Left lung (tissue), 14 donors: ENCODE measurements at places on chromosomes 5 and 9.

GRCh38 chr5:91219803-91220371, 163.2 kb downstream of the ARRDC3 start:
- DNase-seq: no peak

GRCh38 chr5:140673187-140673976, at the start of gene DND1:
Gene DND1, minus strand, starts transcription at chr5:140673576. Its CDS starts 34 bp downstream, at chr5:140673542.
- DNase-seq: no peak

GRCh38 chr5:71907608-71908145, 188.6 kb downstream of the CARTPT start:
- DNase-seq: no peak

GRCh38 chr5:96743065-96743768, 64.5 kb downstream of the ERAP1 start:
- DNase-seq: no peak

DNA sequence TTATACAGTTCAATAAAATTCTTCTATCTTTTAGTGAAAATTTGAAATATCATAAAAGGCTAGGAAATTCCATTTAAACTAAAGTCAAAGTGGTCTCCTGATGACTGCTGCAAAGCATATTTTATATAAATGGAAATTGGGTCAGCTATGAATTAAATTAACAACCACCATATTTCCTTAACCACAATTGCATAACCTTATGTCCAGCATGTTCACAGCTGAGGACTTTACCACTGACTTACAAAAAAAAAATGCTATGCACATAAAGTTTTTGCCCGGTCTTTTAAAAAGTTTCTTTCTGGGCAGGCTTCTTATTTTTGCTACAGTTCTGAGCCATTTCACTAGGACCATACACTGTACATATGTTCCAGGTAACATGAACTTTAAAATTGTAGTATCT, 208.6 kb upstream of the RGMB start:
- no peak for DNase-seq

- no peak for DNase-seq
Measured at GRCh38 chr5:74672215-74672877, 12.7 kb upstream of the HEXB start.

- DNase-seq: no peak
Measured at GRCh38 chr5:33032271-33033070, 321.4 kb downstream of the NPR3 start.

GRCh38 chr5:115892021-115892420, 50.3 kb downstream of the AP3S1 start:
- DNase-seq: no peak

- no peak for DNase-seq
Measured at GRCh38 chr9:107137495-107138202, 145.4 kb upstream of the RAD23B start.

DNA sequence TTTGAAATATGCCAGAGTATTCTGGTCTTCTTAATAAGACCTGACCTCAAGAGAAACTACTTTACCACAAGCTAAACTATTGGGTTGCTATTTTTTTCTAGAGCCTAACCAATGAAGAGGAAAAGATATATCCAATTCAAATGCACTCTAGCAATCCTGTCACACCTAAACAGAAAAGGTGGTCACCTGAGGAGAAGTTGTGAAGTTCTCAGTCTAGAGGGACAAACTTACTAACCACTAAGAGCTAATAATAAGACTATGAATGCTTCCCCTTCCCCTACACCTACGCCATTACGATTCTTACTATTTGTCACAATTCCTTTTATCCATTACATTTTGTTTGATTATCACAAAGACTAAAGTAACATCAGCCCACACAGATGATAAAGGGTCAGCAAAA, 29.7 kb downstream of the RLN2 start:
- no peak for DNase-seq

DNA sequence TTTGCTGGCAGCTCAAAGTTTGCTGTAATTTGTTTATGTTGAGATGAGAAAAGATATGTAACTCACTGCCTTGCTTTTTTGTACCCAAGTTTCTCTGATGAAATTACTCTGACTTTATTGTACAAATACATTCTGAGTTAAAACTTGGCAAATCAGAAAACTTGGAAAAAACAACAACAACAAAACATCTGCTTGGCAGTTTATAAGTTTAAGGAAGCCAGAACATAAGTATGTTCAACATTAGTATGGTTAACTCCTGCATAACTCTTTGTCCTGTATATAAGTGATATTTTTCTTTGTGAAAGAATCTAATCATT, 233.1 kb downstream of the MAST4 start:
- peak; percentile 85 for DNase-seq

DNA sequence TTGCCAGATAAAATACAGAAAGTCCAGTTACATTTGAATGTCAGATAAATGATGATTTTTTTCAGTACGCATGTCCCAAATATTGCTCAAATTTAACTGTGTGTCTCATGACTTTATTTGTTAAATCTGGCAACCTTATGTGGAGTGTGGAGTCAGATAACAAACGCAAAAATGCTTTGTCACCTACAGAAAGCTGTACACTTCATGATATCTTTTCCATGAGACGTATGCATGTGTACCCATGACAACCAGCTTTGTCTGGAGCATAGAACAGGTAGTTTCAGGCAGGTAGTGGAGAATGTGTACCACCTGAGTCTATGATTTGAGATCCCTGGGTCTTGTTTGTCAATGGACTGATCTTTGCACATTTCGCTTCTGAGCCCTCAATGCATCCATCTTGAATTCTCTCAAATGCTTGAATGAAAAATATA, 105.5 kb upstream of the CPEB4 start:
- DNase-seq: no peak

- DNase-seq: peak; percentile 82
Measured at GRCh38 chr5:149358294-149358651, 427 bp downstream of the PCYOX1L start.

- no peak for DNase-seq
Measured at GRCh38 chr9:19320495-19320894, 59.5 kb downstream of the RPS6 start.

GRCh38 chr5:59648949-59649921, 244.3 kb downstream of the PDE4D start:
- DNase-seq: no peak

DNA sequence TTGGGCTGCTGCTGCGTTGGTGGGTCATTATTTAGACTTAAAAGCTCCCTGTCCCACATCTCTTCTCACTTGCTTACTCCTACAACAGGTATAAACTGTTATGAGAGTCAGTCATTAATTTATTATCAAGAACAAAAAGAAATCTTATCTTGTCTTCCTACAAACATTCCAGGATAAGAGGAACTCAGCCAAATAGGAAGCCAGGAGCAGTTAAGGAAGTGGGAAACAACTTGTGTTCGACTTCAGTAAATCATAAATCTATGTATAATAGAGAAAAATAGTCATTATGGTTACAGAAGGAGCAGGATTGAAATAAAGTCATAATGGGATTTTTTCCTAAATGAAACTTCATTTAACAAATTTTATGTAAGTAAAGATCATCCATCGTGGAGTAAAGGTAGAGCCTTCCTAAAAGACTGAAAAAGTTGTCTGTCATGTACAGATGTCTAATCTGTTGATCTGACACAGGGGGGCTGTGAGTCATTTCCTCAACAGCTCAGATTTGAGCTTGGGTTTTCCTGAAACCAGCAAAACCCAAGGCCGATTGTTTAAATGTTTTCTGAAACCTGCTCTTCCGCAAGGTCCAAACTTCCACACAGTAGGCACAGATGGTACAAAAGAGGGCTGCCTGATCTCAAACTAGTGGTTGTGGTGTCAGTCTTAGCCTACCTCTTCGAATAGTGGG, 25.3 kb upstream of the LRRTM2 start:
- no peak for DNase-seq

- DNase-seq: no peak
Measured at GRCh38 chr5:79008362-79008761, 23.3 kb upstream of the ARSB start.

DNA sequence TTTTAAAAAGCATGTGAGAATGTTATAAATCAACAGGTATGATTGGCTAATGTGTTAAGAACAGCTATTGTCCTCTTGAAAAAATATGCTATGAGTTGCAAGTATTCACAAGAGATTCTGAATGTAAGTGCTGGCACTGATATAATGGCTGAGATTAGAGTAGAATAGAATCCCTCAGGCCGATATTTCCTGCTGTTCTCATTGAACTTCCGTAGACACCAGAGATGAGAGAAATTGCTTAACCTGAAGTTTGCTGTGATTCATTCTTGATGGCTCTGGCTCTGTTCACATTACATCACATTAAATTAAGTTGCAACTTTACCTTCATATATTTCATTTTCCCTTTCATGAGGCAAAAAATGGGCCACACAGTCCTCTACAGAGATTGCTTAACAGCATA, 114.5 kb downstream of the BAAT start:
- no peak for DNase-seq

DNA sequence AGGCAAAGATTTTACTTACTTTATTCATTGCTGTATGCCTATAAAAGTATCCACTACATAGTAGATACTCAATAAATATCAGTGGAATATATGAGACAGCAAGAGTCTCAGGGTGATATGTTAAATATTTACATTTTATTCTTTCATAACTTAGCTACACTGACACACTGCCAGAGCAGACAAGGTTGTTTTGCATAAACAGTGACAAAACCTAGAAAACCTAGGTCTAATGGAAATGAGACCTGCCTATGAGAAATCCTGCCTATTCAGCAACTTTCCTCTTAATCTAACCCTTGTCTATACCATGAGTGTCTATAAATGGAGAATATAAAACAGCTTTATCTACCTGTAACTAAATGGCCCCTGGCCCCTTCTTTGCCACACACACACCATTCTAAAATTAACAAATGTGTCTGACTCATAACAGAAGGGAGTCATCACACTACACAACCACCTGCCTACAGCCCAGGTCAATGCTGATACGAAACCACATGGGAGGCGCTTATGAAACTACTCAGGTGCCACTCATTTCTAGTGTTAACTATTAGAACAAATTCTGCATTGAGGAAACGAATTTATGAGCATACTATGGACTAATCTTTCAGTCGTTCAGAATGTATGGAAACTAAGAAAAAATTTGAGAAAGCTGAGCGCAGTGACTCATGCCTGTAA, 60.3 kb downstream of the UBAP2 start:
- no peak for DNase-seq

- peak; percentile 42 for DNase-seq
Measured at GRCh38 chr9:121743441-121744001, 92.1 kb downstream of the DAB2IP start.

- no peak for DNase-seq
Measured at GRCh38 chr5:158837908-158838307, 261.8 kb downstream of the EBF1 start.

- no peak for DNase-seq
Measured at GRCh38 chr9:85258823-85259370, 482.9 kb downstream of the AGTPBP1 start.

- DNase-seq: no peak
Measured at GRCh38 chr5:155938051-155938450, 388.9 kb upstream of the SGCD start.

DNA sequence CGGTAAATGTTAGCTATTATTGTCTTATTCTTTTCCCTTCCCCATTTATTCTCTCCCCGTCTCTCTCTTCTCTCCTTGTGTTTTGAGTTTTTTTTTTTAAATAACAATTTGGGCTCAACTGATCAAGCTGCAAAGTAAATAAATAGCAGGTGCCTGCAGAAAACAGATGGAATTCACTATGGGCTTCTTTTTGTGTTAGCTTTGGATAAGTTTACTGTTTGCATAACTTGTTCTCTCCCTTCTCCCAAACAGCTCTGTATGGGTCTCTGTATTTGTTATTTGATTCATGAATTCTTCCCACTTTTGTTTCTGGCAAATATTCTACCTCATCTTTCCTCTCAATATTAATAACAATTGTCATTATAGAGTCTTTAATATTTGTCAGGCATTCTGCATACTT, 111.8 kb upstream of the ASTN2 start:
- DNase-seq: no peak

DNA sequence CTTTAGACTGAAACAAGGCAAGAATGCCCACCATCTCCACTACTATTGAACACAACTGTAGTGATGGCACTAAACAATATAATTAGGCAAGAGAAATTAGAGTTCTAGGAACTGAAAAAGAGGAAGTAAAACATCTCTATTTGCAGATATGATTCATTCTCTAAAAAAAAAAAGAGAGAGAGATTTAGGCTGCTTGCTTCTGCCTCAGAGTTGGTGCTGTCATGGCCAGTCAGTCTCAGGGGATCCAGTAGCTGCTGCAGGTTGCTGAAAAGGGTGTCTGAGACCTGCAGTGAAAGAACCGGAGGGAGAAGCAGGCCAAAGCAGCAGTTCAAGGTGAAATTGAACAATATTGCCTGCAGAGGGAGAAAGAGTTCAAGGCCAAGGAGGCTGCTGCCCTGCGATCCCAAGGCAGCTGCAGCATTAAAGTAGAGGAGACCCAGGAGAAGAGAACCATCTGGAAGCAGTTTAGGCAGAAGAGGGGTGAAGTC, 72.5 kb downstream of the AP3B1 start:
- no peak for DNase-seq

- DNase-seq: no peak
Measured at GRCh38 chr9:4517274-4517673, 27.0 kb downstream of the SLC1A1 start.

GRCh38 chr5:43242196-43242595, 50.2 kb downstream of the NIM1K start:
- no peak for DNase-seq

GRCh38 chr5:174624733-174625522, 99.5 kb upstream of the MSX2 start:
- no peak for DNase-seq

GRCh38 chr5:136242136-136242535, 49.2 kb upstream of the SMIM32 start:
- no peak for DNase-seq

GRCh38 chr9:119091074-119091473, 278.2 kb downstream of the BRINP1 start:
- no peak for DNase-seq

- no peak for DNase-seq
Measured at GRCh38 chr9:33737811-33738606, 57.4 kb upstream of the PRSS3 start.

DNA sequence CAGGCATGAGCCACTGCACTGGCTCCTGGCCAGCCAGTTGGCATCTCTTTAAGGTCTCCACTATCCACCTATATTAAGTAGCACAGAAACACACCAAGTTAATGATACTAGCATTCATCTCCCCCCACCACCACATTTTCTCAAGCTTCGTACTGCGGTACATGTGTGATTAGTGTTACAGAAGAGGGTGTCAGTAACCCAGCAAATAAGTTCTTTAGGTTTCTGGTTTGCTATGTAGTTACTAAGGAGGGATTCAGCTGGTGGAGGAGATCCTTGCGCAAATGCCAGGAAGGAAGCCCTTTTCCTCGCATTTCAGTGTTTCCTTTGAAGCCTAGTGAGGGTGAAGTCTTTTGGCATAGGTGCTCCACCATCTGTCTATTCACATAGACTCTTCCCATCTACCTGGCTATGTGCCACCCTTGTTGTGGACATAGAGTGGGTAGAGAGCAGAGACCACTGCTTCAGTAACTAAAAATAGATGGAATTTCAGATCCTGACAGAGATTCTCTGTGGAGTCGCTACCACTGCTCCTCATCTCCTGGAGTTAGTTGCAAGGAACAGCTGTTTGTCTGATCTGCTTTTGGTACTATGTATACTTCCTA, 16.7 kb downstream of the UBE2D2 start:
- DNase-seq: no peak

DNA sequence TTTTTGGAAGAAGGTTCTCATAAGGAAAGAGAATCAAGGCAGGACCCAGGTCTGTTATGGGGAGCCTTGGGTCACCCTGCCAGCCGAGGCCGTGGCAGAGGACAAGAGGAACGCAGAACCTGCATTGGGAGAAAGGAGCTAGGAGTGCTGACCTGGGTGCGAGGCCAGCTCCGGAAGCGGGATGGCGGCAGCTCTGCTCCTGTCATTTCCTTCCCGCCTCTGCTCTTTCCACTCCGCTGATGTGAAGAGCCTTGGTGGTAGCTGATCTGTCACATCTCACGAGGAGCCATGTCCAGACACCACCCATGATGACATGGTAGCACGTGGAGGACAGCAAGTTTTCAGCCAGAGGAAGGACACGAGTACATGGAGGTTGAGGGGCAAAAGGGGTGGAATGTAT, 109.5 kb upstream of the COL5A1 start:
- DNase-seq: no peak
